Activated CD4-positive, CD25-positive, alpha-beta regulatory T cell (primary cell): ENCODE measurements at places on chromosomes 2 and 18.

GRCh38 chr18:32770666-32771168 lies 2.1 kb downstream of the KLHL14 start:
- no peak for DNase-seq

GRCh38 chr2:169860149-169860548 lies 32.9 kb downstream of the UBR3 start:
- no peak for DNase-seq

- no peak for DNase-seq
Observed at GRCh38 chr18:22858121-22858520, 75.0 kb upstream of the RBBP8 start.

DNA sequence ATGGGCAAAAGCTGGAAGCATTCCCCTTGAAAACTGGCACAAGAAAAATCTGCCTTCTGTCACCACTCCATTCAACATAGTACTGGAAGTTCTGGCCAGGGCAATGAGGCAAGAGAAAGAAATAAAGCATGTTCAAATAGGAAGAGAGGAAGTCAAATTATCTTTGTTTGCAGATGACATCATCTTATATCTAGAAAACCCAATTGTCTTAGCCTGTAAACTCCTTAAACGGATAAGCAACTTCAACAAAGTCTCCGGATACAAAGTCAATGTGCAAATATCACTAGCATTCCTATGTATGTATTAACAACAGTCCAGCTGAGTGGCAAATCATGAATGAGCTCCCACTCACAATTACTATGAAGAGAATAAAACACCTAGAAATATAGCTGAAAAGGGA lies 1579.3 kb downstream of the SUCLG1 start:
- no peak for DNase-seq

GRCh38 chr2:11877764-11878163 lies 131.3 kb downstream of the LPIN1 start:
- DNase-seq, result no peak

- DNase-seq, result no peak
Observed at GRCh38 chr18:31143025-31143424, 19.6 kb downstream of the DSC1 start.

GRCh38 chr2:126886211-126886915 lies 12.3 kb upstream of the TEX51 start:
- peak; percentile 12 for DNase-seq

- DNase-seq, result no peak
Observed at GRCh38 chr2:106010818-106011355, 183.2 kb downstream of the UXS1 start.

- no peak for DNase-seq
Observed at GRCh38 chr2:150788426-150789140, 301.1 kb upstream of the RND3 start.

- DNase-seq, result no peak
Observed at GRCh38 chr2:233011702-233012131, 1.3 kb downstream of the NGEF start.

DNA sequence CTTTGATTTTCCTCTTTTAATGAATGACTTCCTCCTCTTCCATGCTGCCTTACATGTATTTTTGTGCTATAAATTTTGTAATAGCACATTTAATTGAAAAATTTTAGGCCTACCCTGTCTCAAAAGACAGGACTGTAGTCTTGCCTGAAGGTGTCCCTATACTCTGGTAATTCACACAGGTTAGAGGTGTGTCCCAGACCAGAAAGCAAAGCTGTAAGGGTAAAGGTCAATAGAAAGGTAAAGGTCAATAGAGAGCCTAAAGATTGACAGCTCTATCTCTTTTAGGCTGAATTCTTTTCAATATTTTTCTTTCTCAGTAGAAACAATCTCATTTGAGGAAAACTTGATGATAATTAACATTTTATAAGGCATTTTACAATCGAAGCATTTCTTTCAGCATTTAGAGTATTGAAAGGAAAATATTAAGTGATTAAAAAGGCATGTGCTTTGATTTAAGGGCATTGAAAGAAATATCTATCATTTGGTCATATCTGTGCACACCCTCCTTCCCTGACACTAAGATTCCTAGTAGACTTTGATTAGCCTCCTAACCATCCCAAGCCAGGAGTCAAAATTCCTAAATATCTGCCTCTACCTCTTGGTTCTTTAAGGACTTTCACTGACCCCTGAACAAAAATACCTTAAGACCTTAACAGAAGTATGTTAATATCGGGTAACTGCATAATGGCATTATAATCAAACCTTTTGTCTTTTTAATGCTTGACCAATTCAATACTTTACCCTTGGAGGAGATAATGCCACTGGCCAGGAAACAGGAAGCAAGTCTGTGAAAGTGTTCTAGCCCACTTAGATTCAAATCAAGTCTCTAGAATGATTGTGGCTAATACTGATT lies 161.8 kb upstream of the DTNA start:
- no peak for DNase-seq

DNA sequence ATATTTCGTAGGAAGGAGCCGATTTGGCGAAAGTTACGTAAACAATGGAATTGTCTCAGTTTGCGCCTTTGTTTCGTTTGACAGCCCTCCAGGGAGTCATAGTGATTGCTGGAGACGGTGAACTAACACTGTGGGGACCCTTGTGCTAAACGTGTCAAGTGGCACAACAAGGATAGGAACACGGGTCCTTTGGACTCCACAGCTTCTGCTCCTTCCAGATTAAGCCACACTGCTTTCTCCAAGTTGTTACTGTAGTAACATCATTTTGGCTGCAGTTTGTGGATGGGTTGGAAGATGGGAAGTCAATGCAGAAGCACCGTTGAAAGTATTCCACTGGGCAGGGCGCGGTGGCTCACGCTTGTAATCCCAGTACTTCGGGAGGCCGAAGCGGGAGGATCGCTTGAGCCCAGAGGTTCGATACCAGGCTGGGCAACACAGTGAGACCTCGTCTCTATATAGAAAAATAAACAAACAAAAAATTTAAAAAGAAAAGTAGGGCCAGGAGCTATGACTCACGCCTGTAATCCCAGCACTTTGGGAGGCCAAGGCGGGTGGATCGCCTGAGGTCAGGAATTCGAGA lies 636 bp upstream of the IMMT start:
- DNase-seq, result no peak

DNA sequence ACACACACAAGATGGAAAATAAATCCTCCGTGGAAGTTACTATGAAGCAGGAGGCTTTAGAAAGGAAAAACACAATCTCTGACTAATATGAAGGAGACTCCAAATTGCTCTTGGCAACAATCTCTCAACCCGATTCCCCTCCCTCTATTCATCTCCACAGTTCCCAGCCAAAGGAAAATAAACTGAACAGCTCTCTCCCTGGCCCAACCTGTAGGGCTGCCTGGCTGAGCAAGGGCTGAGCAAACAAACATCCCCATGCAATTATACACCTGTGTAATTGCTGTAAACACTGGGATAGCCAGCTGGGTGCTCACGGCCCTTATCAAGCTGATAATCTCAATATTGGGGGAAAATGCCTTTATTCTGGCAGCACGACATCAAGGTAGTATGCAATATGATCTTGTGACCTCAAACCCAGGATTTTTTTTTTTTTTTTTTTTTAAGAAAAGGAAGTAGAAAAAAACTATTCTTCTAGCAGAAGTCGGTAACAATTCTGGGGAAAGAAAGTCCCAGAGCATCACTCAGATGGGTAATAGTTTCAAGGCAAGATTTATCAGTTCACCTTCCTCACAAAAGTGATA lies 203.3 kb upstream of the SMAD2 start:
- DNase-seq, result no peak

DNA sequence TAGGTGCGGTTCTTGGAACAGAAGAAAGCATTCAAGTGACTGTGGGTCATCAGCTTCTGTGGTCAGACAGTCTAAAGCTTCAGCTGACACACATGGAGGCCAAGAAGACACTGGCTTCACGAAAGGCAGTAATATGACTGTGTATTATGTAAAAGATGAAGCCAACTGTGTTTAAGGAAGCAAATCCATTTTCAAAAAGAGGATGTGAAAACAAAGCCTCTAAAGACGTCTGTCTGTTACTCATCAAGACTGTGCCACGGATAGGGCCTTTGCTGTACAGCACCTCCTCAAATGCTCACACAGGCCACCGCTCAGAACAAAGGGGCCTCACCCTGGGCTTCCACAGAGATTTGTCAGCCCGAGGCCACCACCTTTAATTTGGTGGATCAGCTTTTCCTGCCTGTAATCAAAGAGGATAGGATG lies 21.1 kb upstream of the TMEM163 start:
- DNase-seq, result no peak

DNA sequence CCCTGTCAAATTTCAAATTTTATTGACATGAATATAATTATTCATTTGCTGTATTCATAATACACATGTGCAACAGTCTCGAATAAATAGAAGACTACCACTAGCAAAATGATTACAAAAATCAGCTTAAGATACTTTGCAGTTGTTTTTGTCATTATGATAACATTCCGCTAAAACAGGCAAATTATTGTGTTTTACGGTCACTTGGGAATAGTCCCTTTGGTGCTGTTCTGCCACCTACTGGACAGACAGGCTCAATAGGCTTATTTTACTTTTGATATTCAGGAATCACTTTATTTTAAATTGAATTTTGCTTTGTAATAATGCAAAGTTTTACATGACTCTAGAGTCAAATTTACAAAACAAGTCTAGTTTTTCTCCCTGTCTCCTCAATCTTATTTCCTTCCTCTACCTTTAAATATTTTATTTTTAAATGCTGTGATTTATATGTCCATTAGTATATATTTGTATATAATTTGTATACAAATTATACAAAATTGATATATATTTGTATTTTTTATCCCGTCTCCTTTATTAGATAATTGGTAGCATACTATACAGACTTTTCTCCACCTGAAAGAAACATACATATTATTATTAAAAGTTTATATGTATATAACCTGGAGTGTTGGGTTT lies 456.3 kb downstream of the DLGAP1 start:
- no peak for DNase-seq

- DNase-seq, result peak; percentile 30
Observed at GRCh38 chr2:207692206-207693065, 19.0 kb upstream of the CCNYL1 start.
